ENCODE measurements at places on chromosomes 1 and 21. TPM values are rescaled to one million over a fixed set of nuclear protein-coding genes. Genes with fewer than 3 reads are reported as not detected.

The NFIA gene
- 55.6 TPM for total RNA-seq

The VAV3 gene
- 0.88 TPM for total RNA-seq

The BCL2L15 gene
- not detected for total RNA-seq

The MCOLN3 gene
- total RNA-seq: 20.1 TPM

DNA sequence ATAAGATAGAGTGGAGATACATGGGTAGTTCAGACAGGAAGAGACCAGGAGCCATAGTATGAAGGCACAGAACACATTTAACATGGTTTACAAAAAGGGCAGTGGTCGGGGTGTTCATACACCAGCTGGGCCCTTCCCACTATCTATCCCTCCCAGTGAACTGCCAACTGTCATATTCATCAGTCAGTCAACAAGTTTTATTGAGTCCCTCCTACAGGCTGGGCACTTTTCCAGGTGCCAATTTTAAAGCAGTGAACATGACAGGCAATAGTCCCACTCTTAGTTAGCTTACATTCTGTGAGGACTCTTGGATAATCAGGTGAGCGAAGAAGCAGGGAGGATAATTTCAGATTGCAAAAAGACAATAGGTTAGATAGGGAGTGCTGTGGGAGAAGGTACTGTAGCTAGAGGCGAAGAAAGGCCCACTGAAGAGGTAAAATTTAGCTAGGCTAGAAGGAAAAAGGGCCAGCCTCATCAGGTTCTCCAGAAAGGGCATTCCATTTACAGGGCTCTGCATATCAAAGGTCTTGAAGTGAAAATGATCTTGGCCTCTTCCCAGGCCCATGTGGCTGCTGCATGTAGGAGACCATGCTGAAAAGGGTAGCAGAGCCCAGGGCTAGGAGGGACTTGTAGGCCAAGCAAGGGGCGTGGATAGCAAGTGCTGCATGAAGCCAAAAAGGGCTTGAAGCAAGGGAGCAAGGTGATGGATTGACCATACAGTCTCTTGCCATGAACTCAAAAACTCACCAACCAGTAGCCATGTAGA lies 274.7 kb upstream of the SNX7 start:
- no peak for DNase-seq

DNA sequence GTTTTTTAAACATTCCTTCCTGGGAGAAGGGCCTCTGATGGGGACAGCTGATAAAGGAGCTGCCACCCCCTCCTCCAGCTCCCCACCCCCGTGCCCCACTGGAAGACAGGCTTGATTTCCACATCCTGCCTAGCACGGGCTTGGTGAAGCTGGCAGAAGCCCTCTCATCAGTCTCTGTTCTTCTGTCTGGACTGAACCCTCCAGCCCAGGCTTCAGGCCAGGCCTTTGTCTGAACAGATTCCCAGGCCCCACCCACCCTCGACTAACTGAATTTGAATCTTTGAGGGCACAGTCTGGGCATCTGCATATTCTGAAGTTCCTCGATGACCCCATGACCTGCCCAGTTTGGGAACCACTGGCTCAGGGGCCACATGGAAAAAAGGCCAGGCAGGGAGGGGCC lies 75.3 kb downstream of the CD58 start:
- DNase-seq: no peak

GRCh38 chr1:158916085-158916484 lies 15.3 kb upstream of the PYHIN1 start:
- DNase-seq: no peak

- peak; percentile 37 for DNase-seq
Observed at GRCh38 chr1:161021165-161021969, 415 bp upstream of the F11R start.

GRCh38 chr1:50967416-50968157 lies 2.5 kb upstream of the CDKN2C start:
- DNase-seq: no peak

GRCh38 chr1:6358757-6359201 lies 34.8 kb downstream of the ACOT7 start:
- no peak for DNase-seq

- DNase-seq: no peak
Observed at GRCh38 chr1:56967355-56967754, 1.5 kb upstream of the C8B start.

GRCh38 chr1:3115275-3116149 lies 46.5 kb downstream of the PRDM16 start:
- no peak for DNase-seq

GRCh38 chr1:30847358-30847972 lies 61.1 kb downstream of the SDC3 start:
- DNase-seq: peak; percentile 46
